ENCODE measurements at places on chromosomes 2 and 18.

- DNase-seq: no peak
Measured at GRCh38 chr2:112618383-112618782, 27.4 kb upstream of the SLC20A1 start.

DNA sequence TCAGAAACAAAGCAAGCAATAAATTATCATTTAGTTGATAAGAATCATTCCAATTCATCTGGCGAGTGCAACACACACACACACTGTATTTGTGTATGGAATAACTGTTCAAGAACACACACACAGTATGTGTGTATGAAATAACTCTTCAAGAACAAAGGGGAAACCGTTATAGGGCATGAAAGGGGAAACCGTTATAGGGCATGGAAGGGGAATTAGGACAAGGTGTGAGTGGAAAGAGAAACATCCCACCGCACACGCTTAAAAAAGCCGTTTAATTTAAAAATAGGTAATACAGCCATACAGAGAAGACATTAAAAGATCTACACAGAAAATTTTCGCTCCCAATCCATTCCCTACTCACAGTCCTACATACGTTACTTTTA, 607 bp upstream of the TSN start:
- DNase-seq: no peak

DNA sequence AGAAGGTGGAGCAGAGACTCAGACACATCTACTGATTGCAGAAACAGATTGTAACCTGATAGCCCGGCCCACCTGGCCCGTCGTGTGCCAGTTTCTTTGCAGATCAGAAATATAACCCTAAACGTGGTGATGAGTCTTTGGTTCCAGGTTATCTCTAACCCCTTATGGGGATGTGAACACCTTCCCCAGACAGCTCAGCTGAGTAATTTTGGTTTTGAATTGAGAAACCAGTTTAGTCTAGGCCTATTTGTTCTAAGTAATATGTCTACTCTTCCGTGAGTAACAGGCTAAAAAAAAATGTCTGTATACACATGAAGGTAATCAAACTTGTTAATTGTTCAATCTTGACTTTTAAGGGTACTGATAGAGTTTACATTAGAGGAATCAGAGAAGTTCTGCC, 35.7 kb downstream of the RASGRP3 start:
- no peak for DNase-seq

DNA sequence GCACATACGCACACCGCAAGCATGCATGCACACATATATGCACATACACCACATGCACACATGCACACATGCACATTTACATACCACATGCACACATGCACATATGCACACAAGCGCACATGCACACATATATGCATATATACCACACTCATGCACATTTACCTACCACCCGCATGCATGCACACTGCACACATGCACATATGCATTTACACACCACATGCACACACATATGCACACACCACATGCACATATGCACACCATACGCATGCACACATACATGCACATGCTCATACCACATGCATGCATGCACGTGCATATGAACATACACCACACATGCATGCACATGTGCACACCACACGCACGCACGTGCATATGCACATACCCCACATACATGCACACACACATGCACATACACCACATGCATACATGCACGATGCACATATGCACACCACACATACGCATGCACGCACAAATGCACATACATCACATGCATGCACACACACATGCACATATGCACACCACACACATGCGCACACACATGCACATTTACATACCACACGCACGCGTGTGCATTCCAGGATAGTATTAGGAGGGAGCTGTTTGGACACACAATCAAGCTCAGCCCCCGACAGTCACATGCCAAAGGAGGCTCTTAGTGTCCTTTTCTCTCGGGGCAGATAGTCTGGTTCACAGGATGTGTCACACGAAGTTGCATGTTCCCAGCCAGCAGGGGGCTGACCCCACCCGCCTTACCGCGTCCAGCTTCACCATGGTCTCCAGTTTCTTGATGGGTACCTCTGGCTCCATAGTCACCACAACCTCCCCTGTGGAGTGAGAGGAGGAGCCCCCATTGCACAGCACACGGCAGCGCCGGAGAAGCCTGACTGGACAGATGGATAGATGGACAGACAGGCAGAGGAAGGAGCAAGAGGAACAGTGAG, 5.9 kb downstream of the OTOF start:
- DNase-seq: no peak

GRCh38 chr2:199503148-199503547, 45.4 kb upstream of the SATB2 start:
- no peak for DNase-seq
